RWPE2 (cell line): ENCODE measurements at places on chromosomes 6 and 20.

DNA sequence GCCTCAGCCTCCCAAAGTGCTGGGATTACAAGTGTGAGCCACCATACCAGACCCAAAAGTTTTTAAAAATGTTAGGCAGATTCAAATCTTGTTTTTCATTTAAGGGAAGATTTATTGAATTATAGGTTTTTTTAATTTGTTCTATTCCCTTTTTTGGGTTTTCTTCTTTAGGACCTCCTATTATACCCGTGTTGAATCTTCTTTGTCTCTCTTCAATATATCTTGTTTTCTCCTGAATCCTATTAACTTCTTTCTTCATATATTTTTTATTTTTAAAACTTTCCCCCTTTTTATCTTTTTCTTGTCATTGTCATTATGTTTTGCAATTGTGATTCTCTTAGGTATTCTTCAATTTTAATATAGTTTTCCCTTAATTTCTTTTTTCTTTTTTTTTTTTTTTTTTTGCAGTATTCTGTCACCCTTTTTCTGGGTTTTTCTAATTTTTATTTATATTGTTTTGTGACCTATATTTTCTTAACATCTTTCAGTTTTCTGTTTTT is 45.9 kb upstream of the NOP56 start:
- no peaks in the 10 kb centered on the region for H3K4me1 ChIP-seq
- H3K4me3 ChIP-seq: no peak overlapping the region
- H3K27me3 ChIP-seq: no peaks in the 10 kb centered on the region
- no peaks in the 10 kb centered on the region for H3K36me3 ChIP-seq
- DNase-seq: no peak

DNA sequence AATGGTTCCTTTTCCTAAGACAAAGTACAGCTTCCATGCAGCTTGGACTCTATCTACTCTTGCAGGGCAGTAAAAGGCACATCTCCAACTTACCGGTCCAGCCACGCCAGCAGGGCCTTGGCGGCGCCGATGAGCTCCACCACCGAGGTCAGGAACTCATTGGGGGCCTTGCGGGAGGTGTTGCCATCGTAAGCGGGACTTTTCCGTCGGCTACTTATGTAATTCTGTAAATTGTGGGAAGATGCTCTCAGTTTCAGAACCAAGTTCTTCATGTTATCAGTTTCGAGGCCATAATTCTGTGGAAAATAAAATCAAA is 68.5 kb downstream of the CNKSR3 start:
- no peaks in the 10 kb centered on the region for H3K27me3 ChIP-seq
- DNase-seq: no peak
- H3K27ac ChIP-seq: no peak overlapping the region
- no peak overlapping the region for H3K4me3 ChIP-seq
- no peaks in the 10 kb centered on the region for H3K36me3 ChIP-seq

- no peak overlapping the region for H3K4me3 ChIP-seq
- no peak for DNase-seq
- no peaks in the 10 kb centered on the region for H3K27me3 ChIP-seq
- no peak overlapping the region for H3K27ac ChIP-seq
Observed at GRCh38 chr6:113466526-113466925, 390.6 kb upstream of the MARCKS start.

DNA sequence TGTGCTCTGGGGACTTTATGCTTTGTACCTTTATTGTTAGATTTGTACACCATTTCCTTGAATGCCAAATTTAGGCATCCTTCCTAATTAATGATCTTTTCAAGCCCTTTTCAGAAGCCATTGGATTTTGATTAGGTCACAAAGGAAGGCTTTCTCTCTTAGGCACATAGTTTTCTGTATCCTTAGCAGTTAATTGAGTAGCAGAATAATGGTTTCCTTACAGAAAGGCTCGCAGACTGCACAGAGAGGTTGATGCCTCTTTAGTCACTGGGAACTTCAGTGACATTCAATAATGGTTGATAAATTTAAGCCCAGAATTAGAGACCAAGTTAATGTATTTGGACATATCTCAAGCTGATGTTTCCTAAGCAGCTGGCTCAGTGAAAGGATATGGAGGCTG is 139.1 kb upstream of the VGLL2 start:
- H3K27me3 ChIP-seq: no peaks in the 10 kb centered on the region
- no peak for DNase-seq
- no peak overlapping the region for H3K27ac ChIP-seq
- H3K36me3 ChIP-seq: no peaks in the 10 kb centered on the region
- no peaks in the 10 kb centered on the region for H3K4me1 ChIP-seq

DNA sequence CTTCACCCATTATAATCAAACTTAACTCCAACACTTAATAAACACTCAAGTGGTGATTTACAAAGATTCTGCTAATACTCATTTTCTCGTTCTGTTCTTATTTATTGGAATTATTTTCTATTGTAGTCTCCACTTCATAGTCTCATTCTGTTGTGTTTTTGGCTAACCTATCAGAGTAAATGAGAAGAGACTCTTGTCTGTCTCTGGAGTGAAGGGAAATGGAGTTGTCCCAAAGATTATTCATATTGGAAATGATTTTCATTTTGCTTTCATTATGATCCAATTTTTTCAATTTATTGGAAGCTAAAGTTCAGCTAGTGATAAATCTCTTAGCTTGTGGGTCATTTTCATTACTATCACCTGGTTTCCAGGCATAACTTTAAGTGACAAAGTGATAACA is 454.9 kb upstream of the JAG1 start:
- no peak for DNase-seq
- no peaks in the 10 kb centered on the region for H3K27me3 ChIP-seq
- no peak overlapping the region for H3K4me3 ChIP-seq
- no peaks in the 10 kb centered on the region for H3K4me1 ChIP-seq
- H3K27ac ChIP-seq: no peak overlapping the region
- H3K36me3 ChIP-seq: no peaks in the 10 kb centered on the region

- no peaks in the 10 kb centered on the region for H3K27me3 ChIP-seq
- no peaks in the 10 kb centered on the region for H3K4me1 ChIP-seq
- H3K27ac ChIP-seq: no peak overlapping the region
Observed at GRCh38 chr6:15735567-15736265, 72.9 kb upstream of the DTNBP1 start.

DNA sequence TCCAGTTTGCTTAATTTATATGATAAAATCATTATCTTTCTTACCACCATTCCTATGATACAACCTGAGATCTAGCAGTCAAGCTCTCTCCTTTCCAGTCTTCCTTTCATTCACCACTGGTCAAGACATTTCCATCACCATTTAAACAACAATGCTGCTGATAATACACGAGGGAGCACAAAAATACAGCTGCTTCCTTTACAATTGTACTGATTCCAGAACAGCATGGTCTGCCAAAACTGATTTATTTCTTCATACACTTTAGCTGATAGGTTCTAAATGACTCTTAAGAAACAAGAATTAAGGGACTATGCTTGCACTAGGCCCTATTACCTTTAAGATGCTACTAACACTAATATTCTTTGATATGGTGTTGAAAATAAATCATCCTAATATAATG is 65.0 kb downstream of the EPM2A start:
- no peaks in the 10 kb centered on the region for H3K27me3 ChIP-seq
- no peak overlapping the region for H3K4me3 ChIP-seq
- no peak for DNase-seq

GRCh38 chr6:32047084-32047478 is 8.9 kb downstream of the CYP21A2 start:
- no peaks in the 10 kb centered on the region for H3K36me3 ChIP-seq
- H3K4me3 ChIP-seq: no peak overlapping the region
- no peaks in the 10 kb centered on the region for H3K27me3 ChIP-seq
- no peak overlapping the region for H3K27ac ChIP-seq
- peaks cover 13% of the 10 kb centered on the region for H3K4me1 ChIP-seq

GRCh38 chr6:10406556-10406955 is 8.3 kb downstream of the TFAP2A start:
- H3K4me3 ChIP-seq: peak overlapping the region; percentile 6
- peaks cover 41% of the 10 kb centered on the region for H3K4me1 ChIP-seq
- H3K36me3 ChIP-seq: peaks cover 92% of the 10 kb centered on the region
- H3K27me3 ChIP-seq: no peaks in the 10 kb centered on the region
- no peak for DNase-seq

- H3K27me3 ChIP-seq: no peaks in the 10 kb centered on the region
- no peak for DNase-seq
- H3K4me1 ChIP-seq: peaks cover 1% of the 10 kb centered on the region
- no peak overlapping the region for H3K27ac ChIP-seq
Observed at GRCh38 chr6:118881440-118882313, 12.3 kb upstream of the ASF1A start.

DNA sequence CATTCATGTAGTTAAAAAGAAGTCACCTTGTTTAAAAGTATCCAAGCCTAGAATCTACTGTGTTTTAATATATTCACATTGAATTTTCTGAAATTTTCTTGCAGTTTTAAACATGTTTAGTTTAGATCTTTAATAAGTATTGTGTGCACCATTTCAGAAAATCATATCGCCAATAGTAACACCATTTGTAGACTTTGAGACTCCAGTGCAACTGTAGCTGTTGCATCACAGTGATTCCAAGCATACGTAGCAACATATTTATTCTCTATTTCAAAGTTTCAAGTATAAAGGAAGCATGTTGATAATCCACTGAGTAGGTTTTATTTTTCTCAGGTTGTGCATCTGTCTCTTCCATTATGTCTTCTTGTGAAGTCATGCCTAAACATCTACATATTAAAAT is 46.4 kb downstream of the HMGN3 start:
- H3K4me1 ChIP-seq: no peaks in the 10 kb centered on the region
- H3K36me3 ChIP-seq: no peaks in the 10 kb centered on the region
- no peak overlapping the region for H3K4me3 ChIP-seq
- no peak for DNase-seq

DNA sequence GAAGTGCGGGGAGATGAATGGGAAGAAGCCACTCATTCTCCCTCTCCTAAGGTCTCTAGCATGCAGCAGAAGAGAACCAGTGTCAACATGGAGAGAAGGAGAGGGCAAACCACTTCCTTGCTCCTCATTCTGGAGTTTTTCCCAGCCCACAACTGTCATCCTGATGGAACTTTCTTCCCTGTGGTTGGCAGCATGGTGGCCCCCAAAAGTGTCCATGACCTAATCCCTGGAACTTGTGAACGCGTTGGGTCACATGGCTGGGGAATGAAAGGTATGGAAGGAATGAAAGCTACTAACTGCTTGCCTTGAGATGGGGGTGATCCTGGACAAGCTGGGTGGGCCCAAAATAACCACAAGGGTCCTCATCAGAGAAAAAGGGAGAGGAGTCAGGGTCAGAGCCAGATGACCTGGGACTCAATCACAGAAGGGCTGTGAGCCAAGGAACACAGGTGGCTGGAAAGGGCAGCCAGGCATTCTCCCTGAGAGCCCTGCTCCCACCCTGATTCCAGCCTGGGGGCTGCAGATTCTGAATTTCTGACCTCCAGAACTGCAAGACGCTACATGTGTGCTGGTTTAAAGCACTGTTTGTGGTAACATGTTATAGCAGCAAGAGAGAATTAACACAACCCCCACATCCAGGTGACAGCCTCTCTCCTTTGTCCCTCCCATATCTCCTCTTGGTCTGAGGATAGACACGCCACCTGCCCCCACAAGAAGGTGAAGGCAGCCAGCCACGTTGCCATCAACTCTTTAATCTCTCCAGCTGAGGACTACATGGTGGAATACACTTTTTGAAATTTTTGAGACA is 63.2 kb downstream of the PYGB start:
- DNase-seq: peak; percentile 27
- peaks cover 10% of the 10 kb centered on the region; the same call in 1 of the 2 replicates for H3K36me3 ChIP-seq
- no peak overlapping the region for H3K4me3 ChIP-seq
- H3K4me1 ChIP-seq: peaks cover 28% of the 10 kb centered on the region
- no peaks in the 10 kb centered on the region for H3K27me3 ChIP-seq

GRCh38 chr6:114284281-114284680 is 58.5 kb downstream of the HS3ST5 start:
- peaks cover 8% of the 10 kb centered on the region for H3K27me3 ChIP-seq
- no peak overlapping the region for H3K27ac ChIP-seq
- no peak overlapping the region for H3K4me3 ChIP-seq
- no peaks in the 10 kb centered on the region for H3K4me1 ChIP-seq
- DNase-seq: no peak

- no peak overlapping the region for H3K4me3 ChIP-seq
- no peaks in the 10 kb centered on the region for H3K27me3 ChIP-seq
- H3K27ac ChIP-seq: no peak overlapping the region
- DNase-seq: no peak
- no peaks in the 10 kb centered on the region for H3K4me1 ChIP-seq
Observed at GRCh38 chr20:4006640-4007039, 8.7 kb downstream of the RNF24 start.

DNA sequence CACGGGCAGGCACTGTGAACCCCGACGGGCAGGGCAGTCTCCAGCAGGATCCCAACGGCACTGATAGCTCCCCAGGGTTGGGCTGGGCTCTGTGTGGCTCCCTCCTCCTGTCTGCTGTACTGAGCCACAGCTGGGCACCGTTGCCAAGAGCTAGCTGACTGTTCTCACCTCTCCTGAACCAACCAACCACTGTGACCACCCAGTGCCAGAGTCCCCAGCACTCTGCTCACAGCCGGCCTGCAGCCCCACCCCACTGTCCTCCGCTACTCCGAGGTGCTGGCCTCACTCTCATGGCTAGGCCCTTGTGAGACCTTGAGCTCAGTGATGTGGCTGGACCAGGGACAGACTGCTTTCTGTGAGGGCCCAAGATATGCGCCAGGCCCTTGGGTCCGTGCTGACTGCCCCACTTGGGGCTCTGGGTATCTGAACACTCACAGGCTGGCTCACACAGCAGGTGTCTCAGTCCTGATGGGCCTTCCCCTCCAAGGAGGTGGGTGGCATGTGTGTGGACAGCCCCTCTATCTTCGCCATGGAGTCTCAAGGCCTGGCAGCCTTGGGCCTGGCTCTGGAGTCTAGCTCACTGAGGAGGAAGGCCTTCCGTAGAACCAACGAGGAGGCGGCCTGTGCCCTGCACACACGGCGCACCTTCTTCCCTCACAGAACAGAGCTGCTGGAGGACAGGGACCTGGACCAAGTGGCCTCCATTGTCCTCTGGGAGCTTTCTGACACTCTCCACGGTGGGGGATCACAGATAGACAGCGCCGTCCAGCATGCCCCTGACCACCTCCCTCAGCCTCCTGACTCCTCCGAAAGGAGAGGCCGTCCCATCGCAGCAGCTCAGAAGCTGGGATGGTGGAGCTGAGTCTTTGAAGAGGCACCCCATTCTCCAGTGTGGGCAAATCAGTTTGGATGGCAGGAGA is 53.5 kb downstream of the TCP11 start:
- no peak overlapping the region for H3K4me3 ChIP-seq
- no peak for DNase-seq
- no peak overlapping the region for H3K27ac ChIP-seq
- H3K36me3 ChIP-seq: 0 out of 2 replicates have a peak, but pooled peaks cover 9% of the 10 kb centered on the region
- no peaks in the 10 kb centered on the region for H3K4me1 ChIP-seq
- H3K27me3 ChIP-seq: no peaks in the 10 kb centered on the region

- peak; percentile 91 for DNase-seq
- peaks cover 14% of the 10 kb centered on the region for H3K4me1 ChIP-seq
- H3K27me3 ChIP-seq: no peaks in the 10 kb centered on the region
- no peaks in the 10 kb centered on the region for H3K36me3 ChIP-seq
Observed at GRCh38 chr20:59063358-59064213, 21.0 kb upstream of the PRELID3B start.

DNA sequence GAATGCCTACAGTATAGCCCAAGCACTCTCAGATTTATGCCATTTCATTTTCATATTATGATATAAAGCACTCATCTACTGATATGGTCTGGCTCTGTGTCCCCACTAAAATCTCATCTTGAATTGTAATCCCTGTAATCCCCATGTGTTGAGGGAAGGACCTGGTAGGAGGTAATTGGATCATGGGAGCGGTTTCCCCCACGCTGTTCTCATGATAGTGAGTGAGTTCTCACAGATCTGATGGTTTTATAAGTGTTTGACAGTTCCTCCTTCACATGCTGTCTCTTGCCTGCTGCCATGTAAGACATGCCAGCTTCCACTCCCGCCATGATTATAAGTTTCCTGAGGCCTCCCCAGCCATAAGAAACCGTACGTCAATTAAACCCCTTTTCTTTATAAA is 171.7 kb downstream of the OTOR start:
- H3K27me3 ChIP-seq: no peaks in the 10 kb centered on the region
- peaks cover 8% of the 10 kb centered on the region for H3K4me1 ChIP-seq
- H3K4me3 ChIP-seq: no peak overlapping the region
- DNase-seq: no peak
- H3K36me3 ChIP-seq: no peaks in the 10 kb centered on the region
- H3K27ac ChIP-seq: no peak overlapping the region
